ENCODE measurements at places on chromosomes 13 and 19.

GRCh38 chr13:23510544-23510916 lies 59.7 kb upstream of the TNFRSF19 start:
- no peak for DNase-seq

DNA sequence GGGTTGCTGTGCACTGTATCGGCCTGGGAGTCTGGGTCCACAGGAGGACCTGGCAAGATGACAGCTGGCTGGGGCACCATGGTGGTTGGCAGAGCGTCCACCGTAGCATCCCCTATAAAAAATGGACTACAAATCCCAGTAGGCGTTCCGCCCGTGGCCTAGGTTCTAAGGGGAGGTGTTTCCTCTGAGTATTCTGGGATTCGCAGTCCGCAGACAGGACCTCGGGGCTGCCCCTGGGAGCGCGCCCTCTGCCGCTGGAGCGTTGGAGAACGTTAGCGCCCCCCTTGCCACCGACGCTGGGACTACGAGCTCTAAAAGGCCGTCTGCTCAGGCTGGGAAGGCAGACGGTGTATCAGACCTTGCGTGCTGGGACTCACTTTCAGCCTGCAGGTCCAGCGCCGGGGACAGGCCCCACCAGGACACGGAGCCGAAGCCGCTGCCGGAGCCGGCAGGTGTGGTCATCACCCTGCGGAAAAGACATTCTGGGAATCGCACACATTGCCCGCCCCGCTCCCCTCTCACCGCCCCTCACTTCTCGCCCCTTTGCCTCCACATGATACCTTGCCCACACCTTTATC lies 372 bp downstream of the DNAAF3 start:
- peak; percentile 64 for DNase-seq

DNA sequence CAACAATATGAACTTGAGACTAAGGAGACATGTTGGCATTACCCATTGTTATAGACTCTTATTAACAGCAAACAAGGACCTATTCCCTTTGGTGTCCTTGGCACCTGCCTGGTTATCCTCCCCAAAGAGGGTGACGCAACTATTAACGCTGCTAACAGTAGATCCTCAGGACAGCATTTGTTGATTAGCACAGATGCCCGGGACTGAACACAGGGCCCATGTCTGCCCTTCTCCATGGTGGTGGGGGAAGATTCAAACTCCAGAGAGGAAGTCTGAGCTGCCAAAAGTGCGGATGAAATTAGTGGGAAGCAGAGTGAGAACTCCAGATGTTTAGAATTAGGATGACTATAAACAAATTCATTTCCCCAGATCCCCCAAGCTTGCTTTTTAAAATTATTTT lies 101.2 kb upstream of the RAP2A start:
- no peak for DNase-seq

GRCh38 chr19:38039966-38040365 lies 133.0 kb downstream of the SIPA1L3 start:
- no peak for DNase-seq

- peak; percentile 96 for DNase-seq
These were observed at the start of gene FOSB for GRCh38 chr19:45467456-45468158. FOSB (plus strand) TSS chr19:45467996; CDS start chr19:45468587, 591 bp downstream.

DNA sequence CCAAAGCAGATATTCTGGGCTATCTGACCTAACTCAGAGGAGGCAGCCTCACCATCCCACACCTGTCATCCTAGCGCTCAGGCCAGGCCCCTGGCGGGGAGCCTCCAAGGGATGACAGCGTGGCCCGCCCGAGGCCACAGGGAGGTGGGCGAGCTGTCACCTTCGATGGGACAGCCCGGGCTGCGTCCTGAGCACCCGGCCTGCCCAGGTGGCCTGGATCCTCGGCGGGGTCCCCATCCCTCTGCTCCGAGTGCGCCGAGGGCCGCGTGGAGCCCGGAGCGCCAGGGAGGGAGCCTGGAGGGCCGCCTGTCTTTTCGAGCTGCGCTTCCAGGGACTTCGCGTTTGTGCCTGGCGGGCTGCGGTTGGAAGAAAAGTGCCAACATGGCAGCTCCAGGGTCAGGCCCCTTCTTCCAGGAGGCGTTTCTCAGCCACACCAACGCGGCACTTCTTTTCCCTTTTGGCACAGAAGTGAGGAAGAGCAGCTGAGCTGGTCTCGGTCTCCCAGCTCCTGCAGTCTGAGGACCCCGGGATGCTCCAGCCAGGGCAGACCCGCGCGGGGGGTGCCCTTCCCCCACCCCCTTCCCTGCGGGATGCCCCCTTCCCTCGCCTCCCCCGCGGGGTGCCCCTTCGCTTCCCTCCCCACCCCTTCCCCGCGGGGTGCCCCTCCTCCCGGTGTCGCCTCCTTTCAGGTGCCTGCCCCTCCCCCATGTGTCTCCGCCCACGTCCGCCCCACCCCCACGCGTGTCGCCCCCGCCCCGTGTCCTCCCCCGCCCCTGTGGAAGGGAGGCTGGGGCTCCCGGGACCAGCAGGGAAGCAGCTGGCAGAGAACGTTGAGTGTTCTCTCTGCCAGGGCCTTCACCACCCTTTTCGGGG lies 42.3 kb downstream of the GJA3 start:
- peak; percentile 53 for DNase-seq

- DNase-seq: no peak
These were observed 397.8 kb upstream of the ZNF507 start for GRCh38 chr19:31947436-31948115.

DNA sequence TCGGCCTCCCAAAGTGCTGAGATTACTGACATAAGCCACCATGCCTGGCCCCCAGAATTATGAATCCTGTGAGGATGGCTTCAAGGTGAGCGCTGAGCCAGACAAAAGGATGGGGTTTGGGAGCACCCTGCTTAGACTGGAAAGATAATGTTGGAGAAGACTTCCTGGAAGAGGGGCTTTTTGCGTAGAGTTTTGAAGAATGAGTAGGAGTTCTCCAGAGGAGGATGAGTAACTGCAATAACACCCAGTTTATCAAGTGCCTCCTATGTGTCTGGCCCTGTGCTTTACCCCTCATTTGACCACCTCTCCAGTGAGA lies 641 bp upstream of the GDF15 start:
- DNase-seq: no peak

- no peak for DNase-seq
These were observed 24.8 kb upstream of the IGFL4 start for GRCh38 chr19:46065486-46066071.

DNA sequence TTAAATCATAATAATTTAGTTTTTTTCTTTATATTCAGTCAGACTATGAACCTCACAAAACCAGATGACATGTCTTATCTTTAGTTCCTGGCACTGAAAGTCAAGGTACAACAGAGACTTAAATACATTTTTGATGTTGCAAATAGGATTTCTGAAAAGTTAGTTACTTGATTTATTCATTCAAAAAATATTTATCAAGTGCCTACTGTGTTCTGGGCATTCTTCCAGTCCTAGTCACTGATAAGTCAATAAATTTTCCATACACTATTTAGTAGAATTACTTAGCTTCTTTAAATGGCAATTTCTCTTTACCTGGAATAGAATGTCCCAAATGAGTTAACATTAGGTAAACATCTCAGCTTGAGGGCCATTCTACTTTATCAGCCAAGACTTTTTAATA lies 938.3 kb upstream of the PCDH9 start:
- no peak for DNase-seq

- DNase-seq: no peak
These were observed 6.5 kb upstream of the CIRBP start for GRCh38 chr19:1262623-1263123.

Measured in CD4-positive, alpha-beta T cell treated with Interferon gamma for 1 hour (primary cell).